ENCODE measurements at places on chromosomes 12 and 14.

DNA sequence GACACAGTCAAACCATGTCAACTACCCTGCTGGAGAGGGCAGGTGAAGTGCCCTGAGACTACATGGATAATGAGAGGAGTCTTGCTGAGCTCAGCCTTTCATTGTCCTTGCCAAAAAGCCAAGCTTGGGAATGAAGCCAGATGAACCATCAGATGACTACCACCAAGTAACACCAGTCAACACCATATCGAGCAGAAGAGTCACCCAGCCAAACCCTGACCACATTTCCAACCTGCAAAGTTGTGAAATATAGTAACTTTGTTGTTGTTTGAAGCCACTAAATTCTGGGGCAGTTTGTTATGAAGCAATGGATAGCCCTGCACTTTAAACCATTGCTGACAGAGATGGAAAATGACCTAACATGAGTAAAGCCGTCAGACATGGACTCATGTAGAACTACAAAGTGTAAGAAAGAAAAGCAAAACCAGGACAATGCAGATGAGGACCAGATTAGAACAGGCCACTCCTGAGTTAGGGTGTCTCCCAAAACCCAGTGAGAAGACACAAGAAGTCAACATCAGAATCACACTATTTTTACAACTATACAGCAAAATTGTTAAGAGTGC is 12.5 kb upstream of the CRADD start:
- DNase-seq, result peak; percentile 7

GRCh38 chr14:85695300-85695699 is 165.4 kb downstream of the FLRT2 start:
- no peak for DNase-seq

DNA sequence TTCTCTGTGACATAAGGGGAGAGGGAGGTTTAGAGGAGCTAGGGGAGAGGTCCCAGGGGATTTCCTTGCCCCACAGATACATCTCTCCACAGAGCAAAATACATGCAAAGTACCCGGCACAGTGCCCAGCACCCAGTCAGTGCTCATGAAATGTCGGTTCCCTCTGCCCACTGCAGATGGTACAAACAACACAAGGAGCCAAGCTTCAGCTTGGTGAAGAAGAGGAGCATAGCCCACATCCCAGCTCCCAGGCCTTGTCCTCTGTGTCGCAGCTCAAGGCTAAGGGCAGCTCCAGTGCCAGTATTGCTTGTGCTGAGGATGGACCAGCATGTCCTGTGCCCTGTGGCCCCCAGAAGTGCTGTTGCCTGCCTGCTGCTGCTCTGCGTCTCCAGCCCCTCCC is 35.0 kb upstream of the FKBP4 start:
- no peak for DNase-seq

DNA sequence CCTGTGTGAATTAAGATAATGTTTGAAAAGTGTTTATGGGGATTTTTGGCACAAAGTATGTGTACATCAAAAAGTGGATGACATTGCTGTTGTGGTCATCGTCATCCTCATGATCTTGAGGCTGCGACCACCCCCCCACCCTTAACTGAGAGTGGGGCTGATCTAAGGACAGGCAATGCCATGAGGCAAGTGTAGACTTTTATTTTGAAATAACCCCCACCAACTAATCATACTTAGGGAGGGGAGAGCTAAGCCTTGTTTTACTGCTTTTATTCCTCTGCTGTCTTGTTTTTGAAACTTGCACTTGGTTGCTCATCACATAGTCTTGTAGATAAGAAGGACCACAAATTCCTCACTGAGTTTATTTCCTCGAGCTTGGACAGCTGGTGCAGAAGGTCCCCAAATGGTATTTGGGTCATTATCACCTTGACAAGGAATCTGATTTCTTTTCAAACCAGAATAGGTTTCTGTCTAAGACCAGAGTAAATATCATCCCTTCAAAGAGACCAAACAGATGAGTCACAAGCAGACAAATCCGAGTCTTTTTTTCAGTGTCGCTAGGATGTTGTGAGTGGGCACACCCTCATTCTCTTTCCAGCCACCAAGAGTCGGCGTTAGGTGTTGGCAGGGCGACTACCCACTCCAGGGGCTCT is 23.9 kb upstream of the SMOC1 start:
- DNase-seq, result peak; percentile 31

- DNase-seq, result peak; percentile 24
These were observed 68.2 kb upstream of the SLC24A4 start for GRCh38 chr14:92254786-92255185.

GRCh38 chr12:92600052-92600451 is 102.7 kb upstream of the PLEKHG7 start:
- DNase-seq, result no peak

DNA sequence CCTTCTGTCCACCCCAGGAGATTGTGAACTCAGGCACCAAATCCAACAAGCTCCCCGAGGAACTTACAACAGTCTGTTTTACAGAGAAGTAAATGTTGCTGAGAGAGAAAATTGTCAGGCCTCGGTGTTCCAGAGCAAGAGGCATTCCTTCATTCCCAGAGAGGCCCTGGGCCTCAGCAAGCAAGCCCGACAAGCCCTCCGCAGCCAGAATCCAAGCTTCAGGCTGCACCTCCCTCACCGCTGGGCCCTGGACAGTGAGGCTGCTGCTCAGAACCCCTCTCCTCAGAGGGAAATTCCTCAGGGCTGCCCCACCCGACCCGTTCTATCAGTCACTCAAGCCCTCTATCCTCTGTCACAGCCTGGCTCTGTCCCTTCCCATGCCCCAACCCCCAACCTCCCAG is 56.4 kb downstream of the ZFP36L1 start:
- no peak for DNase-seq

DNA sequence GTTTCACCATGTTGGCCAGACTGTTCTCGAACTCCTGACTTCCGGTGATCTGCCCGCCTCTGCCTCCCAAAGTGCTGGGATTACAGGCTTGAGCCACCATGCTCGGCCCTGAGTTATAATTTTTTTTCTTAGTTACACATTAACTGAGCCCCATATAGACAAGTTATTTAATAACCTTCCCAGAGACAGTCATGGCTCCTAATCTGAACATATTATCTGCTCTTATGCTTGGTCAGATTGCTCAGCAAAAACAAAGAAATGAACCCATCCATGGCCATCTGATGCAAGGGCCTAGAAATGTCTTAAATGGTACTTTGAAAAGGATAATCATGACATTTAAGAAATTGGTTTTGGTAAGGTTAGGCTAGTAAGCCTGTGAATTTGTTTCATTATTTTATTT is 13.0 kb downstream of the SAMD15 start:
- no peak for DNase-seq

DNA sequence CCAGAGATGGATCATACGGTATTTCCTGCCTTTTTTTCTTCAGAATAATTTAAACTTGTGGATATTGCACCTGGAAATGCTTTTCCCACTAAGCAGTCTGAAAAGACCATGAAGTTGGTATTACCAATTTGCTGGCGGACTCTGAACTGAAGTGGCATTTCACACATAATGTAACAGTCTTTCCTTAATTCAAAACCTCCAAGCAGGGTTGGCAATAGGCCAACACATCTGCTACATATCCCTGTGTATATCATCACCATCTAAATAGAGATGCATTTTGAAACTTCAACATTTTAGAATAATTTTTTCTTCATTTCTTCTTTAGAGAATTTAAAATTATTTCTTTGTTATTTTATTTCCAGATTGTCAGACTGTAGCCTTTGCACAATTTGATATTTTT is 100.5 kb downstream of the TSPAN8 start:
- no peak for DNase-seq

DNA sequence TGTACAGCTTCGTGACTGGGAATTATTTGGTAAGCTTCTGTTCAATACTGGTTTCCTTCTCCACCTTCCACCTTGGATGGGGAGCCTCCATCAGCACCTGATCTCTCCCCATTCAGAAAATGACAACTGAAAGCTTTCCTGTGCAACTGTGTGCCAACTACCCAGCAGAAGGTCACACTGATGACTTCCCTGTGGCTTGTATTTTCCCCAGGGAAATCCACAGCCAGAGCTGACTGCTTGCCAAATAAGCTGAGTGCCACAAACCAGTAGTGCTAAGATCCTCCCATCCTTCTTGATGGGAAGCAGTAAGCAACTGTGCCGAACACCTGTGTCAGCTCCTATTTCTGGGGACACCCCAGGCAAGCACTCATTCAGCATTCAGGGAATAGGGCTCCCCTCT is 257.2 kb upstream of the SOX5 start:
- DNase-seq, result no peak

GRCh38 chr14:72457641-72458040 is 436.3 kb downstream of the DPF3 start:
- DNase-seq, result peak; percentile 81

DNA sequence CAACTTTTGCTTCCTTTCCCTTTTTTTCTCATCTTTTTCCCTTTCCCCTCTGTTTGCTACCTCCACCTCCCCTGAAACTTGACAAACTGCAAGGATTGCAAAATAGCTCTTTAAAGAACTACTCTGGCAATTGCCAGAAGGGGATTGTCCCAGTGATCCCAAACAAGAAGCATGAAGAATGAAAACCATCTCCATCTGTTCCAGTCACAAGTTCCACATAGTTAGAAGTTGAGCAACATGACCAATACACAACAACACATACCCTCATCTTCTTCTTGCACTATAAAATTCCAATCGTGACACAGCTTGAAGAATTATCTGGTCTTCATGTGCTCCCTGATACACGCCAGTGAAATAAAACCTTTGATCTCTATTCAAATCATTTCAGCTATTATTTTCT is 93.7 kb upstream of the USP15 start:
- DNase-seq, result peak; percentile 2

DNA sequence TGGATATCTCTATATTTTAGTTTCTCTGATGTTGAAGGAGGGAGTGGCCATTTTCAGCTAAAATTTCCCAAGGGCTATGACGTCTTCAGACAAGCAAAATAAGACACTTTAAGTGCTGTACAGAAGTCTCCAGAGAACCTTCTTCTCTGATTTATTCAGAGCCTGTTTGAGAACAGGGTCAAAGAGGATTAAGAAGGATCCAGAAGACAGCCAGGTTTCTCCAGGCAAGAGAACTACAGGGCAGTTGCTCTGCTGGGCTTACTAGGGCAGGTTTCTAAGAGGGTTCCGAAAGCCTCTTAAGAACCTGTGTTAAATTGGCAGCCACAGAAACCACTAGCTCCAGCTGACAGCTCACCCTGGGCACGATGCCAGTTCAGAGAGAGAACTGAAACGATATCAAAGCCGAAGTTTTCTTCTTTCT is 1.2 kb downstream of the MGP start:
- DNase-seq, result peak; percentile 87

- peak; percentile 86 for DNase-seq
These were observed 34.9 kb upstream of the EML1 start for GRCh38 chr14:99758121-99758821.

DNA sequence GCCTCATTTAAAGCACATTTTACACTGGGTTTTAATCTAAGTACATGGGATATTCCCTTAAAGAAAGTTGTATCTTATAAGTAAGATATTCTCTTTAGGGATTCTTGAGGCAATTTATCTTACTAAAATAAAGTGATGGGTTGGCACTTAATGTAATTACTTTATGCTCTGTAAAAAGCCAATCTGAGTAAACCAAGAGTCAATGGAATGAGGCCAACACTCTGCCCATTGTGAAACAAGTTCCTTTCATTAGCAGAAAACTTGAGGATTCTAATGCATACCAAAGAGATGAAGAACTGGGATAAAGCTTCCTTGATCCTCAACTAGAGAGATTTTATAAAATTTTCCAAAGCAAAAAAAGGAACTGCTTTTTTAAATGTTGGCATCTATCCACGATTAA is 121.2 kb downstream of the METTL25 start:
- DNase-seq, result peak; percentile 63

- no peak for DNase-seq
These were observed 15.6 kb upstream of the TFCP2 start for GRCh38 chr12:51188359-51189051.

- DNase-seq, result peak; percentile 78
These were observed 26.0 kb downstream of the ZNF664 start for GRCh38 chr12:123998991-123999359.

GRCh38 chr14:22526218-22526617 is 62.8 kb downstream of the DAD1 start:
- no peak for DNase-seq

DNA sequence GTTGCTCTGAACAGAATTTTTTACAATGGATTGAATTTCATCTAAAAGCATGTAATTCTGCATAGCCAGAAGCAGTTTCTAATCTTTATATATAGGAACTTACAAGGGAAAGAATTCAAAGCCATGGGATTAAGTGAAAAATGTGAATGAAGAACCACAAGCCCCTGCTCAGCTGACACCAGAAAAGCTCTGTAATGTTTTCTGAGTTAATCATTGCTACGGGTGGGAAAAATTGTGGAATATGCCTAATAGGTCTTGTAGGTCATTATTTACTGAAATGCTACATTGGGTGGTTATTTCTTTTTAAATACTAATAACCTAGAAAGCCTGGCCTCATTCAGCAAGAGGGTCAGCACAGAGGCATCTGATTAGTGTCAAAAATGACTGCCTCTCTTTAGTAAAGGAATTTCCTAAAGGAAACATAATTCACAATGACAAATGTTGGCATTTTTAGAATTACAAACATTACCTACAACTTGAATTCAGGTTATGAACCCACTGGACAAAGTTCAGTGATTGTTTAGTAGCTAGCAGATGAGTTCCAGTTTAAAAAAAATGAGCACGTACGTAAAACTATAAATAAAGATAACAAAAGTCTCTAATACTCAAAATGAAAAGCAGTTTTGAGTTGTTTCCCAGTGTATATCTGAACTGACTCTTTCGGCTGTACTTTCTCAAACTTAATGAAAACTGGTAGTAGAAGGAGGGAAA is 75.3 kb downstream of the BMP4 start:
- DNase-seq, result peak; percentile 97

GRCh38 chr12:93882763-93883162 is 205.6 kb downstream of the CRADD start:
- DNase-seq, result peak; percentile 34

- no peak for DNase-seq
These were observed 22.6 kb downstream of the IFNG-AS1 start for GRCh38 chr12:68011882-68012207.

DNA sequence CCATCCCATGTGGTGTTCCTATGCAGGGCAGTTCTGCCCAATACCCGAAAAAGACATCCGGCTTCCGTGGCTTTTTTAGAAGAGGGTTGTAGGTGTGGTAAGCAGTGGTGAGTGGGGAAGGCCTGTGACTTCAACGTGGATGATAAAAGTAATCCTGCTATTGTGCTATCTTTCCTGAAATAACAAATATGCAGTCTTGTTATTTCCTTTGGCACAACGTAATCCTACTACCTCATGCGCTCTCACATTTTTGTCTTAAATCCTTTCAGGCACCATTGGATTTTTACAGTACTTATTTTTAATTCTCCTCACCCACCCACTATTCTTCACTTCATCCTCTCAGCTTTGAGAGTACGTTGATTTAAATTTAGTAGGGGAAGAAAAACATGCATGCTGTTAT is 96.8 kb downstream of the IPO8 start:
- no peak for DNase-seq

GRCh38 chr12:26204612-26205289 is 9.4 kb downstream of the SSPN start:
- DNase-seq, result no peak

GRCh38 chr14:62691647-62692489 is 353.4 kb downstream of the KCNH5 start:
- peak; percentile 99 for DNase-seq

DNA sequence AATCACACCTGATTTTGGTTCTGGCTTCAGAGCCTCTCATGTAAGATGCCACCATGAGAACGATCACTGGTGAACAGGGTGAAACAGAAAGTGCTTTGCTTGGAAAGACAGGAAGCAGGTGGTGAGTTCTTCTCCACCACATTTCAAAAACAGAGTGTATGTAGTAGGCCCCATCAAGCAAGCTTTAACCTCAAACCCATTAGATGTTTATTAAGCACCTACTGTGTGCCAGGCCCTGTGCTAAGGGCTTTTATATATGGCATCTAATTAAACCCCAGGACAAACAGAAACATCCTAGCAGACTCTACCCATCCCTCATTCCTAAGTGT is 47.8 kb upstream of the MED13L start:
- no peak for DNase-seq
